Endothelial cell (in vitro differentiated cells): ENCODE measurements at places on chromosomes 12 and 14. TPM values are rescaled to one million over a fixed set of nuclear protein-coding genes. Genes with fewer than 3 reads are reported as not detected.

- no peak for DNase-seq
These were observed 36.3 kb downstream of the SDR9C7 start for GRCh38 chr12:56897844-56898361.

DNA sequence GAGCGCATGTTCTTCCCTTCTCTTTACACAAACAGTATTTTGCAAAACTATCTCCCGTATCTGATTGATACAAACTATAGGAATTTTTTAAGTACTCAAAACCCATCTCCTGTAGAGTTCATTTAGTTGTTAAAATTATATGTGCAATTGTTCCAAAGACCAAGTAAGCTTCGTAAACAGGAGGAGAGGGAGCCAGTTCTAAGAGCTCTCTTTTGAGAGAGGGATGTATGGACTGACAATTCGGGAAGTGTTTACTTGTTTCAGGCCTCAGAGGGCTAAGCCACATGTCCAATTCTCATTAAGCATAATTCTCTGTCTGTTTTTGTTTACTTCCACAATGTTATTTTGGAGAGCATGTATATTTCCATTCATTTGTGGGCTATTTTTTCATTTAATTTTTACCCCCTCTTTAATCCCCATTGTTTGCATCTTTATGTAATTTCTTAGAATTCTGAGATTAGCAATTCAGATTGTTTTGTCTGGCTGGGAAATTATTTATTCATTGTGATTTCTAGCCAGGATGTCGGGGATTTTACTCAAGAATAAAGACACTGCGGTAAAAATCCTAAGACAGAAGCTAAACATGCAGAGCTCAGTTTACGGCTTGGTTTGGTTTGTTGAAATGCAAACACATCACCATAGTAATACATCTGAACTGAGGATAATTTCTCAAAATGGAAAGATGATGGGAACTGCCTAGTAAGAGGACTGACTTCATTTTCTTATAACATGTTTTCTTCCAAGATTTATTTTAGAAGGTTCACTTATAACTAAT is 126.8 kb downstream of the KCNK10 start:
- no peak for DNase-seq

- DNase-seq = no peak
These were observed 342.5 kb downstream of the SLC16A7 start for GRCh38 chr12:59938190-59938962.

DNA sequence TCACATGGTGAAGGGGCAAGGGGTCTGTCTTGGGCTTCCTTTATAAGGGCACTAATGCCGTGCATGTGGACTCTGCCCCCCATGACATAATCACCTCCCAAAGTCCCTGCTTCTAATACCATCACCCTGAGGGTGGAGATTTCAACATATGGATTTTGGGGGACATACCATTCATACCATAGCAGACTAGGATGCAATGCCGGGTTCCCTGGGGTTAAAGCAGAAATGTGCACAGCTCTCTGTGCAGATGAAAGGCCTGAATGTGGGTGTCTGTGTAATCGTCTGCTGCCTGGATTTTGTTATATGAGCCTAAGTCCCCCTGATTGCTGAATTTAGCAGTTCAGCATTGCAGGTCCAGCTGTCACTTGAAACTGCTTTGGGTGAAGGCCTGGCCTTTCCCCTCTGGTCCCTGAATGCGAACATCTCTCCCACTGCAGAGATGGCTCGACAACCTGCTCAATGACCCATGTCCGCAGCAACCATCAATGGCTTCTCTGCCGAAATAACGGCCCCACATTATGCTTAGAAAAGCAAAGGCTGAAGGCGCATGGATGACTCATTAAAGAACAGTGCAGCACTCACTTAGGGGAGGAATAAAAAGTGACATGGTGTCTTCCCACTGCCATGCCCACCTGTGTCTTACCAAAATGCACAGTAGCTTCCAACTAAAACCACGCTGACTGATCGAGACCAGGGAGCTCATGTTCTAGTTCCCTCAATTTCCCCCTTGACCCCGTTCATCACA is 286.3 kb downstream of the DPF3 start:
- DNase-seq = no peak

DNA sequence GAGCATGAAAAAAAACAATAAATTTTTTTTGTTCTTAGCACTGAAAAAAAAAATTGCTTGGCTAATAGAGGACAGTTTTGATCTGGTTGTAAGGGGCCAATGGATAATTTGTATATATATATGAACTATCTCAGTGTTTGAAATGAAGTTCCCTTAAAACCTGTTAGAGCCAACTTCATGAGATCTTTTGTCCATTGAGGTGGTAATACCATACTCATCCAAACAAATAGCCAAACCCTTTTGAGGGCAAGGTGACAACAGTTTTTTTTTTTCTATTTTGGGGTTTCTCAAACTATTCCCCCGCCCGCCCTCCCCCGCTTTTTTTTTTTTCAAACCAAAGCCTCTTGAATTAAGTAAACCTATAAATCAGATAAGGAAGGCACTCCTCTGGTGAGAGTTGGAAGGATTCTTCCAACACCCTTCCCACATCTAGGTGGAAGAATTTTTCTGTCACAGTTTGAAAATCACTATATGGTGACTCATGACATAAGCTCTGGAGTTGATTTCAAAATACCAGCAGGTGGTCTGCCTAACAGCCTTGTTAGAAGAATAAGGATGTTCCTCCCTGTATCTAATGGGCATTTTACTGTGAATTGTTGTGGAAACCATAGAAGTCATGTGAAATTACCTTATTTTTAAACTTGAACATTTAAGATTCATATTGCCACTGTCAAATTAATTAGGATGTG is 10.2 kb downstream of the ARHGAP5 start:
- no peak for DNase-seq

- no peak for DNase-seq
These were observed 27.4 kb downstream of the PCNX1 start for GRCh38 chr14:70934502-70935134.

- no peak for DNase-seq
These were observed 1.1 kb upstream of the NDUFA12 start for GRCh38 chr12:95004610-95005009.

- no peak for DNase-seq
These were observed 120.2 kb downstream of the DAD1 start for GRCh38 chr14:22468830-22469229.

The CCDC184 gene
- total RNA-seq = 13.3 TPM

The FGFR1OP2 gene
- 65.8 TPM for total RNA-seq
